Activated T-helper 9 cell treated with anti-CD3 and anti-CD28 coated beads, Interleukin-2, amount 50 U/mL, for 16 hours (primary cell): ENCODE measurements at places on chromosomes 3 and 15.

DNA sequence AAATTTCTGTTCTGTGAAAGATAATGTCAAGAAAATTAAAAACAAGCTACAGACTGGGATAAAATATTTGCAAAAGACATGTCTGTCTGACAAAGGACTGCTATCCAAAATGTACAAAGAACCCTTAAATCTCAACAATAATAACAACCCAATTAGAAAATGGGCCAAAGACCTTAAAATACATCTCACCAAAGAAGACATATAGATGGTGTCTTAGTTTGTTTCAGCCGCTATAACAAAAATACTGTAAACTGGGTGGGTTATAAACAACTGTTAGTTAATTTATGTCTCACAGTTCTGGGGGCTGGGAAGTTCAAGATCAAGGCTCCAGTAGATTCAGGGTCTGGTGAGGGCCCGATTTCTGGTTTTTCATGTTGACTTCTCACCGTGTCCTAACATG, 106.2 kb upstream of the AGTR1 start:
- DNase-seq = no peak

DNA sequence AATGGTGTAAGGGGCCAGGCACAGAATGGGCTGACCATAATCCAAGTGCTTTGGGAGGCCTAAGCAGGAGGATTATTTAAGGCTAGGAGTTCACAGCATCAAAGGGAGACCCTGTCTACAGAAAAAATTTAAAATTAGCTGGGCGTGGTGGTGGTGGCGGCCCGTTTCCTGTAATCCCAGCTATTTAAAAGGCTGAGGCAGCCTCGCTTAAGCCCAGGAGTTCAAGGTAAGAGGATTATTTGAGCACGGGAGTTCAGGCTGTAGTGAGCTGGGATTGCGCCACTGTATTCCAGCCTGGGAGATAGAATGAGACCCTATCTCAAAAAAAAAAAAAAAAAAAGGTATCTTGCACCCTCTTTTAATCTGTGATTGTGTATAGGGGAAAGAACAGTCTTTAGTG, 1.9 kb downstream of the TMA7 start:
- DNase-seq = no peak

GRCh38 chr3:23253214-23253613, 50.1 kb downstream of the UBE2E2 start:
- no peak for DNase-seq

GRCh38 chr15:72790302-72790910, 6.8 kb upstream of the ADPGK start:
- DNase-seq = no peak

- DNase-seq = no peak
These were observed 32.2 kb upstream of the DPPA4 start for GRCh38 chr3:109369510-109369909.

DNA sequence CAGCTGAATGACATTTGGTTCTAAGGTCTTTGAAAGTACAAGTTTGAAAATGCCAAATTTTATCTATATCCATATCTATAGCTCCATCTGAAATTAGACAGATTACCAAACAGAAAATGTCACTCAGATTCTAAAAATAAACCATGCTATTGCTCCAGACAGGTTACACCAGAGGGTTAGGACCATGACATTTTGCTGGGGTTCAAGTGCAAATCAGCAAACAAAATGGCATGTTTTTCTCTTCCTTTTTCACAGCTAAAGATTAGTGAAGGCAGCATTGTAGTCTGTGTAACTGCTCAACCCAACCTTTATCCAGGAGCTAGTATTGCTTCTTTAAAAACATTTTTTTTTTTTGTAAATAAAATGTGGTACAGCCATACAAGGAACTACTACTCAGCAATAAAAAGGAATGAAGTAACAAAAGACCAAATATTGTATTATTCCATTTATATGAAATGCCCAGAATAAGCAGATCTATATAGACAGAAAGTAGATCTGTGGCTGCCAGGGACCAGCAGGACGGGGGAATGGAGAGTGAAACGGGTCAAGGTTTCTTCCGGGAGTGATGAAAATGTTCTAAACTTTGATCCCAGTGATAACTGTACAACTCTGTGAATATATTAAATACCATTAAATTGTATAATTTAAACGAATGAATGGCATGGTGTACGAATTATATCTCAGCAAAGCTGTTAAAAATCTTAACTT, 18.2 kb downstream of the VGLL4 start:
- DNase-seq = no peak

GRCh38 chr3:185825639-185826481, 1.0 kb upstream of the IGF2BP2 start:
- no peak for DNase-seq
